Suprapubic skin (tissue), 4 donors: ENCODE measurements at places on chromosomes 2 and 18. TPM values are rescaled to one million over a fixed set of nuclear protein-coding genes. Genes with fewer than 3 reads are reported as not detected.
A peak's percentile ranks its signal among the peaks of the same experiment; 100 is the strongest.

TNFAIP6 gene
- total RNA-seq: not detected

DNAJC5G gene
- total RNA-seq: not detected

- H3K36me3 ChIP-seq: peaks cover 19% of the 10 kb centered on the region
- H3K27me3 ChIP-seq: no peaks in the 10 kb centered on the region
- DNase-seq: no peak
- peaks cover 22% of the 10 kb centered on the region for H3K4me1 ChIP-seq
- H3K4me3 ChIP-seq: no peak overlapping the region
Measured at GRCh38 chr2:230722207-230722885, 9.7 kb downstream of the CAB39 start.

DNA sequence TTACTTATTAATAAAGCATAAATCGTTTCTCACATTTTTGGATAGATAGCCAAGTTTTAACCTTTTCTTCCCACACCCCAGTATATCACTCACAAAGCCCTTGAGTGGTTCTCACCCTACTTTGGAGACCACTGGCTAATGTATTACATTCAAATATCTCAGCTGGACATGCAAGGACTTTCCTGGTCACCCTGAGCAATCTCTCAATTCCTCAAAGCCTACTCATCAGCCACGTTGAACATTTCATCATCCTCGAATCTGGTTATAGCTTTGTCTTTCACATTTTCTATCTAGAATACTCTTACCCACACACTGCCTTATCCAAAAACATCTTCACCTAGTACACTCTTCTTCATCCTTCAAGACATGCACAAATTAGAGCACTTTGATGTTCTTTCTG lies 71.1 kb upstream of the MAPRE2 start:
- H3K27me3 ChIP-seq: no peaks in the 10 kb centered on the region
- H3K4me3 ChIP-seq: no peak overlapping the region
- DNase-seq: no peak
- no peak overlapping the region for H3K27ac ChIP-seq
- no peaks in the 10 kb centered on the region for H3K4me1 ChIP-seq

GRCh38 chr18:60100778-60101177 lies 201.0 kb downstream of the PMAIP1 start:
- H3K27ac ChIP-seq: no peak overlapping the region
- no peaks in the 10 kb centered on the region for H3K4me1 ChIP-seq
- no peak overlapping the region for H3K4me3 ChIP-seq
- H3K27me3 ChIP-seq: no peaks in the 10 kb centered on the region
- DNase-seq: no peak

- no peaks in the 10 kb centered on the region for H3K4me1 ChIP-seq
- no peaks in the 10 kb centered on the region for H3K27me3 ChIP-seq
- no peak for DNase-seq
- H3K4me3 ChIP-seq: no peak overlapping the region
- no peak overlapping the region for H3K27ac ChIP-seq
Measured at GRCh38 chr2:8355102-8355859, 326.6 kb upstream of the ID2 start.

GRCh38 chr2:62824388-62824787 lies 118.9 kb downstream of the EHBP1 start:
- peaks cover 26% of the 10 kb centered on the region for H3K36me3 ChIP-seq
- DNase-seq: no peak
- H3K4me1 ChIP-seq: no peaks in the 10 kb centered on the region
- H3K27ac ChIP-seq: no peak overlapping the region

DNA sequence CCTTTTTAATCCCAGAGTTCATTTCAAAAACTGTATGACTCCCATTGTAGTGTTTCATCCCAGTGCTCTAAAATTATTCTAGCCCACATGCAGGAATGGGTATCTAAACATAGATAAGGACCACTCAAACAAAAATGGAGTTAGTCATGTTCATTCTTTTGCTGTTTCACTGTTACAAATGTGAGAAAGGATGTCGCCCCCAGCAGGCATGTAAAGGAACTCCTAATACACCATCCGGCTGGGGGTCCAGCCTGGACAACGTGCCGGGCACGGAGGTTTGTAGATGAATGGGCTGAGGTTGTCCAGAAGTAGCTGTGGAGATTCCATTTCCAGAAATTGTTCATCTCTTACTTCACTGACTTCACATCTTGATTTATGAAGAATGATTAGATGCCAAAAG lies 101.9 kb upstream of the RAB12 start:
- no peak overlapping the region for H3K27ac ChIP-seq
- no peaks in the 10 kb centered on the region for H3K36me3 ChIP-seq
- H3K4me1 ChIP-seq: no peaks in the 10 kb centered on the region

COL4A3 gene
- total RNA-seq: 2.2 TPM

DNA sequence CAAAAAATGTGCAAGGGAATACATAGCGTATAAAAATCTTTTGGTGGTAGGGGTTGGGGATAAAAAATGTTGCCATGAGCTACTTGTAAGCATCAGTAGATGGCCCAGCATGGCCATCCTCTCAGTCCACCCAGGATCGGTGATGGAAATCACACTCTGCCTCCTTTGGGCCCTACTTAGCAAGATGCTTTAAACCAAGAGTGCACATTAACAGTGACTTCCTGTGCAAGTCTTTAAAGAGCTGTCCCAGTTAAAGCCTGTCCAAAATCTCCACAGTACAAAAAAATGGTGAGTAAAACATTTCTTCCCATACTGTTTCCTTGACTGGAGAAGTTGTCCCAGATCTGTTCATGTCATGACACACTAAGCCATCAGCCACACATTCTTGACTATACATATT lies 18.0 kb downstream of the ANKRD44 start:
- no peaks in the 10 kb centered on the region for H3K27me3 ChIP-seq
- H3K36me3 ChIP-seq: no peaks in the 10 kb centered on the region
- H3K4me1 ChIP-seq: peaks cover 11% of the 10 kb centered on the region

GRCh38 chr2:221527776-221528309 lies 44.3 kb downstream of the EPHA4 start:
- H3K27ac ChIP-seq: peak overlapping the region; percentile 21
- H3K4me3 ChIP-seq: no peak overlapping the region
- no peaks in the 10 kb centered on the region for H3K36me3 ChIP-seq
- no peak for DNase-seq

GRCh38 chr2:239688122-239688681 lies 287.4 kb upstream of the HDAC4 start:
- no peaks in the 10 kb centered on the region for H3K36me3 ChIP-seq
- peaks cover 27% of the 10 kb centered on the region for H3K27me3 ChIP-seq
- no peak for DNase-seq
- no peak overlapping the region for H3K4me3 ChIP-seq

GRCh38 chr2:28375742-28376631 lies 16.7 kb upstream of the FOSL2 start:
- DNase-seq: no peak
- no peaks in the 10 kb centered on the region for H3K27me3 ChIP-seq
- peaks cover 40% of the 10 kb centered on the region for H3K4me1 ChIP-seq
- H3K27ac ChIP-seq: peak overlapping the region; percentile 91
- no peaks in the 10 kb centered on the region for H3K36me3 ChIP-seq

CNRIP1 gene
- 8.9 TPM for total RNA-seq

ACTG2 gene
- 26.7 TPM for total RNA-seq

- no peaks in the 10 kb centered on the region for H3K36me3 ChIP-seq
- H3K27ac ChIP-seq: no peak overlapping the region
- H3K4me3 ChIP-seq: no peak overlapping the region
- no peaks in the 10 kb centered on the region for H3K27me3 ChIP-seq
- peaks cover 4% of the 10 kb centered on the region for H3K4me1 ChIP-seq
Measured at GRCh38 chr2:200367155-200367554, 60.7 kb downstream of the SPATS2L start.
